ENCODE measurements at places on chromosomes 4 and X.

- peak; percentile 52 for DNase-seq
These were observed 51.7 kb upstream of the SLC10A4 start for GRCh38 chr4:48431401-48431800.

DNA sequence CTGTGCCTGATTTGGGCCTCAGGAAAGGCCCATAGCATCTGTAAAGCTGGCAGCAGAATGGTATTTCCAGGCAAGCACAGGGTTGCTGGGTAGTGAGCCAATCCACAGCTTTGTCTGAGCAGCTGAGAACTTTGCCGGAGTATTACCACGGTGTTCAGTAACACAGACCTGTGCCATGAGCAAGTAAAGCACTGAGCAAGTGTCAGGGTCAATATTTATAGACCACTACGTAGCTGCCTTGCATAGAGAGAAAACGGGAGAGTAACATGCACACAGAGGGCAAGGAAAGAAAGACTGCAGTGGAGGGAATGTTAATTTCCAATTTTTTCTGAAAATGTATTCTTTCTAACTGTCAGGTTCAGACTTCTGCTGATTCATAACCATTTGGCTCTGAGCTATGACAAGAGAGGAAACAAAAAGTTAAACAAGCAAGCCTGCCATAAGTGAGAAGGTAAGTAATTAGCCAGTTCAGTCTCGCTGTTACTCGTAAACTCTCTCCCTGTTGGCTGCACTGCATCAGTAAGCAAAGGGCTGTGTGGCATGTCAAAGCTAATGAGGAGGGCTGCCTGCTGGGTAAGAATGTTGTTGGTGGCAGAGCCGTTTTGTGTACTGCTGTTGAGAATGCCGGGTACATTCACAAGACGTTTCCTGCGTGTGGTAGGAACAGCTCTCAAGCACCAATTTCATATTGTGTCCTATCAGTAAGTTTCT, 238.1 kb downstream of the BMPR1B start:
- no peak for DNase-seq

GRCh38 chrX:392575-392846, 5.8 kb upstream of the PPP2R3B start:
- DNase-seq = no peak

DNA sequence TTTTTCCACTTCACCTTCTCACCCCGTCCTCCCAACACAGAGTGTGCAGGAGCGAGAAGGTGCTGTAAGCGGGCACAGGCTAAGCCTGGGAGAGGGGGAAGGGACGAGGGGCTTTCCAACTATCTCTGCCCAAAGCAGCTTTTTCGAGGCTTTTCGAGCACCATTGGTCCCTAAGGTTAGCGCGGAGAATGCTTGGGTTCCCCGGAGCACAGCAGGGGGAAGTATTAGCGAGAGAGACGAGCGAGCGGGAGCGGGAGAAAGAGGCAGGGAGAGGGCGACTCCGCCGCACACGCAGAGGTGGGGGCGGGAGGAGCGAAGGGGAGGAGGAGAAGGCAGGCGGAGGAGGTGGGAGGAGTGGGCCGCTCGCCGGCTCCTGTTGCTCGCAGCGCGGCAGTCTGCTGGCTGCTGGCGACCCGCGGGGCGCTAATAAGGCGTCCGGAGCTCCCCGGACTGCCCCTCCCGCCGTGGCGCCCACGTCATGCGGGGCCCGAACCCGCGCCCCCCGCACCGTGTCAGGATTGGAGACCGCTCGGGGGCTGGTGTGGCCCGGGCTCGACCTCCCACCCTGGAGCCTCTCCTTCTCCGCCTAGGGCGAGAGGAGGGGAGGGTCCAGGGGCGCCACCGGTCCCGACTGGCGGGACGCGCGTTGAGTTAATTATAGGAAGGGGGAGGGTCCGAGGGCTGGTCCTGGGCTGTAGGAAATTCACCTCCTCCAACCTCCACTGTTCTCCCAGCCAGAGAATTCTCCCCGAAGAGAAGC, at the start of gene ADAMTS3:
Gene ADAMTS3 (minus strand): TSS at position 263 of the 760 bp plus-strand sequence. CDS start 459 bp downstream, outside the sequence.
- DNase-seq = no peak

DNA sequence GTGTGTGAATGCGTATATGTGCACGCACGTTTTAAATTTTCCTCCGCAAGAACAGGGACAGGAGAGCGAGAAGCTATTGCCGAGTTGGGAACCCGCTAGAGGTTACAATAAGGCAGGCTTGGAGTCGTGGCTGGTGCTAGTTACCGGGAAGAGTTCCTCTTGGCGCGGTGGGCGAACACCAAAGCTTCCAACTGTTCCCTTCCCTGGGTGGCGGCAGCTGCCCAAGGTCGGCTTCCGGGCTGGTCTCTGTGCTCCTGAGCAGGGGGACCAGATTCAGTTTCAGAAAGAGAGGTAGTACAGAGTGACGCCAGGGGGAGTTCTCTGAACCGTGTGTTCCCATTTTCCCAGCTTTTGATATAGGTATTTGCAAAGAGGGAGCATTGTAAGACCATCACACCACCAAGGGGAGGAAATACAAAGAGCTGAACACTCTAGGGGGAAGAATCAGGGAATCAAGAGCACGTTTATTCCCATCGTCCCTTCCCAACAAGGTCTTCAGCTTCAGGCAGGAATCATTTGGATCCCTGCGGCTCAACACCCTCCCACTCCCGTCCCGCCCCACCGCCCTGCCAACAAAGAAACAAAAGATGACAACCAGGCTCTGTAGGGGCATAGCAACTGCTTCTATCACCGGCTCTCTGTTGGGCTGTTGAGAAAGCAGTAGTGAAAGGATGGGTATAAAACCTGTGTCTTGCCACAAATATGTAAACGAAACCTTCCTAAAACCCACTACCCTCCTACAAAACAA, 113.6 kb upstream of the TEX13C start:
- DNase-seq = peak; percentile 8
